NCI-H1048 (cell line): ENCODE measurements at places on chromosomes 12 and 14.

DNA sequence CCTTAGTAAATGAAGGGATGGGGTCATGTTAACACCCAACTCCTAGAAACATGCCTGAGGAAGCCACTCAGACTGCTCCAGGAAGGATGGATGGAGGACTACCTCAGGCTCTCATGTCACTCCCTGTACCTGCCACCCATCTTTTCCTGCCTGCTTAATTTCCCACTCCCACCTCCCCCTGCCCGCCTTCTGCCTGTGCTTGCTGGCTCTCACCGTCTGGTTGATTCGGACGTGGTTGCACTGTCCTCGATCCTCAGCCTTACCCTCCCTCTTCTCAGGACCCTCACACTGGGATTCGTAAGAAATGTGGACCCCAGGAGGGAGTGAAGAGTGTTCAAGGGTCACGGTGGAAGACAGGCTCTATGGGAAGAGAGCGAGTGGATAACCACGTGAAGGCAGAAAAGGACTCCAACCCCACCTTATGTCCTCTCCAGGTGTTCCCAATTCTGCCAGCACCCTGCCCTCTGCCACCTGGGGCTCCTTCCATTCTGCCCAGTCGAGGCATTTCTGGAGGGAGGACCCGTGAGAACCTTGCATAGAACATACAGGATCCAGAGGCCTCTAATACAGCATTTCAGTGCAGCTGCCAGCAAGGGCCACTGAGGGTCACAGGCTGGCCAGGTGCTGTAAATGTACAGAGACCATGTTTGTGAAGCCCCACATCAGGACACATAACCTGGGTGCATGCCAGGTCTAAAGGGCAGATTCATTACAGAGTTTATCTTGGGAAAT is 12.9 kb downstream of the ITGB7 start:
- DNase-seq, result no peak

DNA sequence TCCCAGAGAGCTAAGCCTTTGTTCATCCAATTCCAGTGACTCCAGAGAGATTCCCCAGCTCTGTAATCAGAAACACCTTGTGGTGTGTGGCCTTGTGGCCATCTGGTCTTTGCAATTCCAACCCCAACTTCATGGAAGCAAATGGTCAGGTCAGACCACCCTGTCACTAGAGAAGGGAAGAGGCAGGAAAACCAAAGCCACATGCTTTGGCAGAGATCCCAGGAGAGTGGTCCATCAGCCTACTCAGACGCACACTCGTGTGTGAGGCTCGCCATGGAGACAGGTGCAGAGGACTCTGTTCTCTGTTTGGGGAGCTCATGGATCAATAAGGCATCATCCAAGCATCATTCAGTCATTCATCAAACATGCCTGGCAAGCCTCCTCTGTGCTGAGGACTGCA is 46.2 kb upstream of the TUNAR start:
- DNase-seq, result no peak

GRCh38 chr12:111686574-111687105 is 787 bp downstream of the ACAD10 start:
- no peak for DNase-seq

DNA sequence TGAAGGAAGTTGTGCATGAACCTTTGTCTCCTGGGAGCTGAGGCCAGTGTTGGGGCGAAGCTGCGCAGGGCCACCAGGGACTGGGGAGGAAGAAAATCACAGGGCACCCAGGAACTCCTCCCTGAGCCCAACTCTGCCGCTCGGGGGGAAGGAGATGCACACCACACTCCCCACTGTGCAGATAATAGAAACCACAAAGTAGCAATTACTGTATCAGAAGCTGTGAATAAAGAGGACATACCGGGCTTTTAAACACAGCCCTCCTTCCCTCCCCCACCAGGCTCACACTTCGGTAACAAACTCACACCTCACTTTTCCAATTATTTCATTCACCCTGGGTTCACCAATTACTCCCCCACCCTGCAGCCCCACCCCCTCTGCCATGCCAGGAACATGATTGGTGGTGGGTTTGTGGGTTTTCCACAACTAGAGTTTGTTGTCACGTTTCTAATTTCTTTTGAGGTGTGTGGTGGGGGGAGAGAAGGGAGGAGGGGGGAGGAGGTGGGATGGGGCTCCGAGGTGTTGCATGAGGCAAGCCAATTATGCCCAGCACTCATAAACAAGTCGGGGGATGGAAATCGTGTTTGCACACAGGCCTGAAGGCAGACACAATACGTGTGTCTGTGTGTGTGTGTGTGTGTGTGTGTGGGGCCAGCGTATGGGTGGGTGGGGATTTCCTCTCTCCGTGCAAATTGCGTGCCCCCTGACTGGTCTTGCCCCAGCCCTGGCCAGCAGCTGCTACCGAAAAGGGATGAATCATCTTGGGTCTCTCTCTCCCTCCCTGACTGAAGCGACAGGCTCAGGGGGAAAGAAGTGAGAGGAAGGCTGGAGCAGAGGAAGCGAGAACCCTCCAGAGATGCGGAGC is 103.3 kb downstream of the RBM19 start:
- DNase-seq, result no peak

GRCh38 chr14:75562089-75562488 is 16.3 kb upstream of the FLVCR2 start:
- DNase-seq, result no peak

GRCh38 chr14:61264010-61264571 is 17.0 kb downstream of the TMEM30B start:
- no peak for DNase-seq

DNA sequence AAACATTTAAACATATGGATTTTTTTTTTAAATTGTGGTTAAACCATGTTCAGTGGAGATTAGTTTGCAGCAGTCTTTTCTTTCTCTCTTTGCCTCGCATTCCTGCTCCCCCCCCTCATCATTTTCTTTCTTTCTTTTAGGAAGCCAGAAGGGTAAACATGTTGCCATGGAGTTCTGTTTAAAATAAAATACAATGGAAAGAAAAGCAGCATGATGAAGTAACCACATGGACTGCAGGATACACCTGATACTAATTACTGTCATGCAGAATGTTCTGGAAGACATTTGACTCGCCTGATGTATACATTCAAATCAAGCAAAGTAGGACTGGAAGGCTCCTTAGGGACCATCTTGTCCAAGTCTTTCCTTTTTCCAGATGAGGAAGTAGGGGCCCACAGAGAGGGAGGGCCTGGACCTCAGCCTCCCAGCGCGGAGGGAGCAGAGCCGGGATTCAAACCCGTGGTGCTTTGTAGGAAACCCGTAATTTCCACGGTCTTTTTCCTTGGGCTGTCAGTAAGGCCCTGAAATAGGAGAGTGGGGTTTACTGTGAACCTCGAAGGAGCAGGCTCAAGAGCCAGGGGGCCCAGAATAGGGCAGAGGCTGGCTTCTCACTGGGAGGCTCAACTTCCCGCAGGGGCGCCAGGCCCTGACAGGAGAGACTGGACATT is 2.4 kb upstream of the MEG3 start:
- DNase-seq, result no peak

GRCh38 chr12:29690728-29691127 is 93.0 kb downstream of the TMTC1 start:
- no peak for DNase-seq

DNA sequence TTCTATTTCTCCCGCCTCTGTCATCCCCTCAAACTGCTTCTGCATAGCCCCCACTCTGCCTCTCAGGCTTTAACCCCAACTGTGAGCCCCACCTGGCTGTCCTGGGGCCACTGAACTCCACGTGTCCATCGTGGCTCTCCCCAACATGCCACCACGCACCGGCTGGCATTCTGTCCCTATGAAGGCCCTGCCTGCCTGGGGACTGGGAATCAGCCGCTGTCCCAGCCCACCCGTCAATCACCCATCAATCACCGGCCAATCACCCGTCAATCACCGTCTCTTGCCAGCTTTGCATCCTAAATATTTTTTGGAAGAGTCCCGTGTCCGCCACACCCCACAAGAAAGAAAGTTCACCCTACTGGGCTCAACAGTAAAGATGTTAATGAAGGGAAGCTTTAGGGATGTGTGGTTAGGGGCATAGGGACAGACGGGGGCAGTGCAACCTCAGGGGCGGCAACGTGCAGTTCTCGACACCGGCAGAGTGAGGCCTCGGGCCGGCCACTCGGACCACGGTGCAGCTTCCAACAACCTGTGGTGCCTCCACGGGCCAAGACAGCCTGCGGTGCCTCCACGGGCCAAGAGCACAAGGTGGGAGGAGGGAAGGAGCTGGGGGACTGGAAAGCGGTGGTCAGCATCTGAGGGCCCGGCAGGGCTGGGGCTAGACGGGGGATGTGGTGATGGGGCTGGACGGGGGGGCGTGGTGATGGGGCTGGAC is 85.6 kb downstream of the GALNT9 start:
- DNase-seq, result no peak
